ENCODE measurements at places on chromosomes 13 and 19.

DNA sequence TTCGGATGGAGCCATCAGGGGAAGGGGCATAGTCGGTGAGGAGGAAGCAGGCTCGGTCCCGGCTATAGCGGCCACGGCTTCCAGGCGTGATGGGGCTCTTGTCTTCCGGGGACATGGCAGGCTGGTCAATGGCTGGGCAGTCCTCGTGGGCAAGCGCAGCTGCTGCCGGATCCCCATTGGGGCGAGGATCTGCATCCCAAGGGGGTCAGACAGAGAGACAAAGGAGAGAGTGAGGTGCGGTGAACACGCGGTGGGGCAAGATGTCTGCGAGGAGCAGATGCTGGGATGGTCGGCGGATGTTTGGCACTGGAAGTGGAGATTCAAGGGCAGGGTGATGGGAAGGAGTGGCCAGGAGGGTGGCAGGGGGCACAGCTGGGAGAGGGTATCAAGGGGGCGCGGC lies 8.6 kb downstream of the KCNC3 start:
- no peak for DNase-seq

- peak; percentile 74 for DNase-seq
Observed at GRCh38 chr19:38134540-38135149, 89.4 kb downstream of the DPF1 start.

DNA sequence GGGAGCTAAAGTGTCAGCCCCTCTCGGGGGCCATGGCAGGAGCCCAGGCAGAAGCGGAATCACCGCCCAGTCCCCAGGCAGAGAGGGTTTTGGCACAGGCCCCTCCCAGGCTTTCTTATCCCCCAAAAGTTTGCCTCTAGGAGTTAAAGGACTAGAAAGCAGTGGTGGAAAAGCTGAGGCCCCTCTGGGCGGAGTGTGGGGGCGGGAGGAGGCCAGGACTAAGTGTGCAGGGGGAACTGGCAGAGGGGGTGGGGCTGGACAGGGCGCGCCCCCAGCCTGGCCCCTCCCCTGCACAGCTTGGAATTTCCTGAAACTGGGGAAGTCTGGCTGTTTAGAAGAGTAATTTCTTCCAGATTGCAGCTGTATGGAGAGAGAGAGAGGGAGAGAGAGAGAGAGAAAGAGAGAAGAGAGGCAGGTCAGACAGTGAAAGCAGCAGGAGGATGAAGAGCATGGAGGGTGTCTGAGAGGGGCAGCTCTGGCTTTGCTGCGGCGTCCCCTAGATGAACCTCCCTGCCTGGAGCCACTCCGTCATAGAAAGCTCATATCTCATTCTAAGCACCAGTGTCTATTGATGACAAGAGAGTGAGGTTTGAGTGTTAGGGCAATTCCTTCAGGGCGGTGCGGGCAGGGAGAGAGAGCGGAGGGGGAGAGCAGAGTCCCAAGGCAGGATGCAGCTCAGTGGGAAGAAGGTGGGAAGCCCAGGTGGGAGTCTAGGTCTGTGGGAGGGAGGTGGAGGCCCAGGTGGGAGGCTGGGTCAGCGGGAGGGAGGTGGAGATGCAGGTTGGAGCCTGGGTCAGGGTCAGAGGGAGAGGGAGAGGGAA lies at the start of gene CDC42EP5:
CDC42EP5 (minus strand) TSS at position 226 of the 821 bp plus-strand sequence. CDS start 7,749 bp downstream, outside the sequence.
- DNase-seq = no peak

DNA sequence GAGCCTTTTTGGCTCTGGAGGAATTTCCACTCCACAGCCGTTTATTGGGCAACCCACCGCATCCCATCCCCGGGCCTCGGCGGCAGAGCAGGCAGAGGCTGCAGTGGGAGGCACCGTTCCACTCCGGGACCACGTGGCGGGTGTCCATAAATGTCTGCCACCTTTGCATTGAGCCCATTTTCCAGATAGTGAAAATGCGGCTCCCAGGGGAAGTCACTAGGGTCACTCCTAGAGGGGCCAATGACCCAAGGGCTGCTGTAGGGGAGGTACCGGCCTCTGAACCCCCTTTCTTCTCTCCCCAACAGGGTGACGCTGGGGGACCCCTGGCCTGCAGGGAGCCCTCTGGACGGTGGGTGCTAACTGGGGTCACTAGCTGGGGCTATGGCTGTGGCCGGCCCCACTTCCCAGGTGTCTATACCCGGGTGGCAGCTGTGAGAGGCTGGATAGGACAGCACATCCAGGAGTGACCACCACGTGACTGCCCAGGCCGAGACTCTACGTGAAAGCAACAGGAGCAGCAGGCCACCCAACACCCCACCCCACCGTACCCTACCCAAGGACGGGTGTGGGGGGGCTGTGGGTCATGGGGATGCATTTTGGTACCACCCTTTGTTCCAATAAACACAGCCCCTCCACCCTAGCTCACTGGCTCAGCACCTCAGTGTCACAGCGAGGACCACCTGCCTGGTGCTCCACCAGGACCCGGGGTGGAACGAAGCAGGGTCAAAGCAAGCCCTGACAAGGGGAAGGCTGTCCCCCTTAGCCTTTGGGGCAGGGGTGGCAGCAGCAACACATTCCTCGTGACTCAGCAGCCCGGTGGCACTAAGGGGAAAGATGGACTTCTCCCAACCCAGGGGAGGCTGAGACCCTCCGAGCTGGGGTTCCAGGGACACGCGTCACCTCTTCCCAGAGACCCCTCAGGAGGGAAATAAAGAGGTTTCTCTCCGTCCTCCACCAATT lies 1.5 kb downstream of the TIMM13 start:
- DNase-seq = no peak

- DNase-seq = no peak
Observed at GRCh38 chr13:49216334-49216733, 3.8 kb upstream of the MLNR start.

DNA sequence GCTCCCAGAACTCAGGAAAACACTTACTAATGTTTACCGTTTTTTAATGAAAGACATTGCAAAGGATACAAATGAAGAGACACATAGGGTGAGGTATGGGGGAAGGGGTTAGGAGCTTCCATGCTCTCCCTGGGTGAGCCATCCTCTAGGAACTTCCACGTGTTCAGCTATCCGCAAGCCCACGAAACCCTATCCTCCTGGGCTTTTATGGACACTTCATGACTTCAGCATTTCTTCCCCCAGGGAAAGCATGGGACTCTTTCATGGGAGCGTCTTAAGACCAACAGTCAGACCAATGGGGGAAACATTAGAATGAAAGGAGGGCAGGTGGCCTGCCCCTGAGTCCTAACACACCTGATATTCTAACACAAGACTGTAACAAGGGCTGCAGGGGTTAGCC lies 6.6 kb upstream of the ESD start:
- DNase-seq = no peak

DNA sequence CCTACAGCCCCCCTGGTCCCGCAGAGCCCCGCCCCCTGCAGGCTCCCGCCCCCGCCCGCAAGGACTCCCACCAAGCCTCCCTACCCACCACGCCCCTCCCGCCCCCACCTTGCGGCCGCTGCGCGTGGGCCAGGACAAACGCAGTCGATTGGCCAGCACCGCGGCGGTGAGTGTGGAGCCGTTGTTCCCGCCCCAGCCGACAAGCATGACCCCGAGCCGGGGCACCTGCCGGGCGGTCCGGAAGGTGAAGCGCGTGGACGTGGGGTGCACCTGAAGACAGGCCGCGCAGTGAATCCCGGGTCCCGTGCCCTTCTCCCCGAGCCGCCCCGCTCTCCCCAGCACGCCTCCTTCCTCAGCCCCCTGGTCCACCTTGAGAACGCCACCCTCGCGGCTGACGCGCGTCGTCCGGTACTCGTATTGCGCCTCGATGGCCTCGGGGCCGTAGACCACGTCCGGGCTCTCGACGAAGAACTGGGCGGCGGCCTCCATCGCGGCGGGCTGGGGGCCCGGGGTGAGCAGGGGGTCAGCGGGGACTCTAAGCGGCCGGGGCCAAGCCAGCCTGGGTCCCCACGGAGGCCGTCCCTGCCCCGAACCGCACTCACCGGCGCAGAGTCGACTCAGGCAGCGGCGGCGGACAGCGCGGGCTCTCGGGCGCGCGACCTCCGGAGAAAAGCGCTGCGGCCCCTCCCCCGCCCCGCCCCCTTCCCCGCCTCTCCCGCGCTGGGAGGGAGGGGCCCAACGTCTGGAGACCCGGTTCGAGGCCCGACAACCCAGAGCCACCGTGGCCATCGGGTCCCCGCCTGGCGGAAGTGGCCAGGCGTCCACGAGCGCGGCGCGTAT lies at the start of gene ISYNA1:
ISYNA1 (minus strand) TSS at position 643 of the 840 bp plus-strand sequence; CDS start at position 489, 154 bp downstream.
- DNase-seq = peak; percentile 50

- no peak for DNase-seq
Observed at GRCh38 chr19:55669418-55670279, 5.4 kb upstream of the EPN1 start.

GRCh38 chr13:72864142-72865011 lies 82.4 kb downstream of the PIBF1 start:
- no peak for DNase-seq

GRCh38 chr19:50721441-50722137 lies 1.6 kb upstream of the CLEC11A start:
- DNase-seq = no peak

Measured in HAP-1 (cell line).